ENCODE measurements at places on chromosomes 1 and 21.

- no peak for DNase-seq
Measured at GRCh38 chr1:88141499-88142074, 542.5 kb upstream of the PKN2 start.

- DNase-seq = no peak
Measured at GRCh38 chr21:36491209-36491910, 11.4 kb upstream of the CLDN14 start.

DNA sequence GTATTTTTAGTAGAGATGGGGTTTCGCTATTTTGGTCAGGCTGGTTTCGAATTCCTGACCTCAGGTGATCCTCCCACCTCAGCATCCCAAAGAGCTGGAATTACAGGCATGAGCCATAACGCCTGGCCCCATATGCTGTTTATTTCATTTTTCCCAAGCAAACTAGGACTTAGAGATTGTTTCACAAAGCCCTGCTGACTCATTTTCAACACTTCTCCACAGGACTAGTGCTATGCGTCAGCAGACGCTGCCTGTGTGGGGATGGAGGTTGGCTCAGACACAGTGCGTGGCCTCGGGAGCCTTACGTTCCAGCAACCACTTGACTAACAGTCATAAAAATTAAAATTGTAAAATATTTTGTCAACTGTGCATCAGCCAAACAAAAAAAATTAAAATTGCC lies 22.7 kb downstream of the PKNOX1 start:
- DNase-seq = no peak

GRCh38 chr21:46472246-46472645 lies 13.6 kb downstream of the DIP2A start:
- DNase-seq = no peak

DNA sequence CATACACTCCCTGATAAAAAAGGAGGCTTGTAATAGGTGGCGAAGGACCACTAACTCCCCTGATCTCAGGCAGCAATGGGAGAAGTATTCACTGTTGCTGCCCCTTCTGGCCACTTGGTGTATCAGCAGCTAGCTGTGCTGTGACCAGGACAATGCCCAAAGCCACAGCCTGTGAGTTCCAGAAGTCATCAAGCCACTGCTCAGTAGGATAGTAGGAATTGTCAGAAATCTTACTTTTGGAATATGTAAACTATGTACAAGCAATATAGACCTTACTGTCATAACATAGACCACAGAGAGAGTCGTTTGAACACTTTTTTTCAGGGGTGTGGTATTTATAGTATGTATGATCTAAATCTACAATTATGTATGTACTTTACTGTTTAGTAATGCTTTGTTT lies 248.3 kb upstream of the CAMK1G start:
- no peak for DNase-seq

DNA sequence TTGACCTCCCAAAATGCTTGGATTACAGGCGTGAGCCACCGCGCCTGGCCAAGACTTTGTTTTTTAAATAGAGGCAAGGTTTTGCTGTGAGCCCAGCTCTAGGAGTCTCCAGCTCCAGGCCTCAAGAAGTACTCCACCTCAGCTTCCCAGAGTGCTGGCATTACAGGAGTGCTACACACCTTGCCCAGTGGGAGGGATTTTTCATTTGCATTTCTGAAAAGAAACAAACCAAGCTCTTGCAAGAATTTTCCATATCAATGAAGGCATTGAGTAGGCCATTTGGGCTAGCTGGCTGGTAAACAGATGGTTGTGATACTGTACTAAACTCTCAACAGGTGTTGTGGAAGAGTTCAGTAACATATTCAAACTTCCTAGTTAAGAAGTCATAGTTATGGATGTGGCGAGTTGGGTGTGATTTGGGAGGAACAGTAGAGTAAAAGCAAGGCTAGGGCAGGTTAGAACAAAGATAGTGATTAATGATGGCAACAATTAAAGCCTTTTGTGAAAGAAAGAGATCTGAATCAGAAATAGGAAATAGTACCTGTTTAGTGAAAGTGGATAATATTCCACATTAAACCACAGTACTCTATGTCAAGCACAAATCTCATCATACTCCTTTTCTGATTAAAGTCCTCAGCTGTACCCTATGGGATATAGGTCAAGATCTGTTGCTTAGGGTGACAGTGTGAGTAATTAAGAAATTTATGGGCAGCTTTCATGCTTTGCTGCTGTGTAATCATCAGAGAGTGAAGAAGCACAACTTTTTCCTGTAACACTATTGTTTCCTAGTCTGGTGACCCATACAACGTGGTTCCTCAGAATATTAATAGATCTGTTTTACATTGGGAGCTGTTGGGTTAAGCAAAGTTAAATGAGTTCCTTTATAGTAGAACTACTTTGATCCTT lies 10.7 kb downstream of the AKIRIN1 start:
- DNase-seq = peak; percentile 86

DNA sequence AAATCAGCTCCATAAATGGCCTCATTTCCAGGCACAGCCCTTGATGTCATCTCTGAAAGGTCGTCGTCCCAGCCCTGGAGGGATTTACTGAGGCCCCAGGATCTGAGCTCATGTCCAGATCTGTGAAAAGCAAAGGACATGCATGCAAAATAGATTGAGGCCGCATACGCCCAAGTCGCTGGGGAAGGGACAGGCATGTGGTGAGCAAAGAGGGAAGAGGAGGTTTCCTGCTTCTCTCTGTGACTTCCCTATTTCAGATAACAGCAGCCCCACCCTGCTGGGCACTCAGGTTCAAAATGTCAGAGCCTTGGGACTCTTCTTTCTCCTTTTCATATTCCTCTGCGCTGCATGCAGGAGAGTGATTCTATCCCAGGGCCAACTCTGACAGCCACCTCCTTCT lies 197.2 kb downstream of the ADSS2 start:
- no peak for DNase-seq

DNA sequence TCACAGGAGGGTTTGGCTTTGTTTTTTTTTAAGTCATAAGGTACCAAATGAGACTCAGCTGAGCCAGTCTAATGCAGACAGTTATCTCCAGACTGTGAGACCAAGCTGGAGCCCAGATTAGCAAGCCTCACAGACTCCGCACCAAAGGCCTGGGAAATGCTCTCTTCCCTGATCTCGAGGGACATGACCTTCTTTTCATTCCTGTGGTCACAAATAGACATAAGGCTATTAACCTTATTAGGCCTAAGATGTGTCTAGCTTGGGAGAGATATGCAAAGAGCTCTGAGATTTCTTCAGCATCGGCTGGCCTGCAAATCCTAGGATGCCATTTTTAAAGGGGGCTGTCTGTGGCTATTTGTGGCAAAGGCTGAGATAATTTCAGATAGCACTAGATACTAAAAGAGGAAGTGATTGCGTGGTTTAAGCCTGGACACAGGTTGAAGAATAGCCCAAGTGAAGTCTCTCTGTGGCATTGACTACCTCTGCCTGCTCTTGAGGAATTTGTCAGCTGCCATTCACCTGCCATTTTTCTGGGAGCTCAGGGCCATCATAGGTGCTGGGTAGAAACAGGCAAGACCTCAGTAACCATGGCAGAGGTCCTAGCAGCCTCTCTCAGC lies 301.3 kb downstream of the SIPA1L2 start:
- DNase-seq = no peak

GRCh38 chr1:211557894-211558625 lies 20.9 kb downstream of the SLC30A1 start:
- DNase-seq = no peak

DNA sequence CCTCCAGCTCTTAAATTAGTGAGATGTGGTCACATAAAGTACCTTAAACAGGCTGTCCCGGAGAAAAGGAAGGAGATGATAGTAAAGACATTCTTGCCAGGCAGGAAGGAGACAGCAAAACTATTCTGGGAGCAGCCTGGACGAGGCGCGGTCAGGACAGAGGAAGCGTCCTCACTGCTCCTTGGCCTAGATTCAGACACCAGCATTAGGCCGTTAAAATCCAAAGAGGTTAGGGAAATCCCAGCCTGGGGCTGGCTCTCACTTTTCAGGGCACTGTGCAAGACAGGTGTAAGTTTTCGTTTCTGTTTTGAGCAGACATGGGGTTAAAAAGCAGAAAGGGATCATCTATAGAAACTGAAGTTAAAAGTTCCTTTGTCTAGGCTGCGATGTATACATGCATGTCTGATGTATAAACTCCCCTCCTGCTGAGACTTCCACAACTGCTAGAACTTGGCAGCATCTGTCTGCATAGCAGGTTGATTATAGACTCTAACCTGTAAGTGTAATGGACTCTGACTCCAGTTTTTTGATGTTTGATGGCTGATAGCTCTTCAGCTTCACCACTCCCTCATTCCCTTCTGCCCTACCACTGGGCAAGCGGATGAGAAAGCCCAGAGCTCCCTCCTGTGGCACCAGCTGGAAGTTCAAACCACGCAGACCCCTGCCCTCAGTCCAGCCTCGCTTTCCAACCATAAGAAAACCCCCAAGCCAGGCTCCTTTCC lies 21.5 kb downstream of the STPG1 start:
- peak; percentile 22 for DNase-seq

DNA sequence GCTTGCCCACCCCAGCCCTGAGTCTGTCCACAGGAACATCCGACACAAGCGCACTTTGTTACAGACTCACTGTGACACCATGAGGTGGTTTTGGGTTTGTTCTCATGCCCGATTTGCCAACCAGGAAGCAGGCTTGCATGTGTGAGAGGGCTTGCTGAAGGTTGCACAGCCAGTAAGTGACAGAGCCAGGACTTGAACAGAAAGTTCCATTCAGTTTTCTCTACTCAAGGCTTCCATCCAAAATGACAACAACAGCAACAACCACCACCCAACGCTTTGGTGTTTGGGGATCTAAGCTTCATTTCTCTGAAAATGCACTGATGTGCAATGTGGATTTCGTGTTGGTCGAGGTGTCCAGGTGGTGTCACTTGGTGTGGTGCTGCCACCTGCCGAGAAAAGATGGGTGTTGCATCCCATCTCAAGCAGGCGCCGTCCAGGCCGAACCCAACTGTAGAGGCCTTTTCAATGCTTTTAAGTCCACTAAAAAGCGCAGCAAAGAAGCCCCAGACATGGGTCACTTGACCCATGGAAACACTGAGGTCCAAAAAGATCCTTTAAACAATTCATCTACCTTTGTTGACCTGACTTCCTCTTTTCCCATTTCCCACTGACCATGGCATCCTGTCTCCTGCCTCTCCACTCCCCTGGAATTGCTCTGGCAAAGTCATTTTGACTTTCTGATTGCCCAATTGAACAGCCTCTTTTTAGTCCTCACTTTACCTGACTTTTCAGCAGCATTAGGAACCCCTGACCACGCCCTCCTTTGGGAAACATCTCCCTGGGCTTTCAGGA lies 12.2 kb downstream of the CITED4 start:
- DNase-seq = peak; percentile 98

- DNase-seq = no peak
Measured at GRCh38 chr1:192045131-192045530, 113.1 kb upstream of the RGS18 start.

- no peak for DNase-seq
Measured at GRCh38 chr1:76547916-76548315, 319.4 kb upstream of the ST6GALNAC5 start.

GRCh38 chr1:2556277-2556677 lies at the start of gene TNFRSF14:
Gene TNFRSF14 (plus strand): TSS chr1:2556371. CDS start chr1:2556665, 294 bp downstream.
- no peak for DNase-seq

DNA sequence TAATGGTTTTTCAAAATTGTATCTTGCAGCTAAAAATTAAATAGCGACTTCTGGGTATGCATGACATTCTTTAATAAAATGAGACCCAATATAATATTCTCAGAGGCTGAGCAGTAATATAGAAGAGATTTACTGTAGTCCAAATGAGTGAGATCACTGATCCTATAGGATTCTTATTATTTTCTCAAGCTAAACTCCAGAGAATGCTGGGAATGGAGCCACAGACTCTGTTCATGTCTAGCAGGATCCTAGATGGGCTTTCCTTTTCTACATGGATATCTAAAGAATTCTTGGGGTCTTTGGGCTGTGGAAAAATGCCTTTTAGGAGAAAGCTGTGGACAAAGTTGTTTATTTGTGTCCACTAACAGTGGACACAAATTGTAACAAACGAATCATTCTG lies 150.7 kb upstream of the ZNF644 start:
- no peak for DNase-seq

- no peak for DNase-seq
Measured at GRCh38 chr1:170267317-170267716, 121.6 kb downstream of the NTMT2 start.

- no peak for DNase-seq
Measured at GRCh38 chr1:34500451-34500850, 254.4 kb upstream of the GJB5 start.

- DNase-seq = no peak
Measured at GRCh38 chr1:61080413-61081143, 1.8 kb upstream of the NFIA start.

- no peak for DNase-seq
Measured at GRCh38 chr1:42817976-42818375, 779 bp upstream of the SVBP start.

- DNase-seq = peak; percentile 86
Measured at GRCh38 chr1:107535091-107535490, 394.3 kb downstream of the NTNG1 start.

DNA sequence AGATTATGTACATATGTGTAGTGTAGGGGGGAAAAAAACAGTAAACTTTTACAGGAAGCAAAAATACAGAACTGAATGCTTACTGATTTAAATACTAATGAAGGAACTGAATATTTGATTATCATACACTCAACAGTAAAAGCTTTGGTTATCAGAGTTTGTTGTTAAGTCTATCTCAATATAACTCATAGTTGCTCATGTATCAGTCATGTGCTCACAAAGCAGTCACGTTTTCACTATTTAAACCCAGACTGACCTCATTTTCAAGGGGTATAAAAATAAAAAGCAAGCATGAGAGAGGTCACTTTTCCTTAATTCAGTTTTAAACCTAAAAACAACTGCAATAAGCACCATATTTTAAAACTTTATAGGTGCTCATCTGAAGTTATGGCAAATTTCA lies 6.9 kb upstream of the NRAS start:
- DNase-seq = no peak

GRCh38 chr1:11684070-11684469 lies 3.1 kb upstream of the MAD2L2 start:
- no peak for DNase-seq

DNA sequence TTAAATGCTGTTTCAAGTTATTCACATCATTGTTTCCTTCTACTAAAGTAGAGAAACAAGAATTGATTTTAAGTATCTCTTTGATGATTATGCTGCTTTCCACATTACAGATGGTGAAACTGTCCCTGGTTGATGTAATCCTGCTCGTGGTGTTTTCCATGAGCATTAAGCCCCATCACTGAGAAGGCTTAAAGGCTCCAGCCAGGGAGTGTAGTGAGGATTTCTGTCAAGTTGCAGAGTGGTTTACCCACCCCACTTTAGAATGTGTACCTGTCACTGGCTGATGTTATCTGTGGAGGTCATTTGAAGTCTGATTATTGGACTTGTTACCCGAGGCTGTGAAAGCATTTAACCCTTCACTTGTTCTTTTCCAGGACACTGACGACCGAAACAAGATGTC lies 12.9 kb downstream of the CERS2 start:
- DNase-seq = no peak

DNA sequence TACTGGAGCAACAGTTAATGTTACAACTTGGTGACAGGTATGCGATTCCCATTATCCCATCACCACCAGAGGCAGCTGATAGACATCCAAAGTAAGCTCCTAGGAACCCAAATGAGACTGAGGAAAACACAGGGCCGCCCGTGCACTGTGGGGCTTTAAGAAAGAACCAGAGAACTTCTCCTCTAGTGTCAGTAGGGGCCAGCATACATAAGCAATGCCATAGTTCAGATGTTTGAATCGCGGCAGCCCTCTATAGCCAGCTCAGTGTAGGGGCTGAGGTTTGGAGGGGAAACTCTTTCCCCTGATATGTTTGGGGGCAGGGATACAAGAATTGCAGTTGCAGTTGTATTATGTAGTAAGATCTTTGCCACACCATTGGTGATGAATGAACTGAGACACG lies 593.3 kb upstream of the NCAM2 start:
- DNase-seq = no peak

- DNase-seq = peak; percentile 38
Measured at GRCh38 chr1:34786521-34787325, 5.7 kb downstream of the GJB3 start.
